ENCODE measurements at places on chromosomes 3 and 15.

DNA sequence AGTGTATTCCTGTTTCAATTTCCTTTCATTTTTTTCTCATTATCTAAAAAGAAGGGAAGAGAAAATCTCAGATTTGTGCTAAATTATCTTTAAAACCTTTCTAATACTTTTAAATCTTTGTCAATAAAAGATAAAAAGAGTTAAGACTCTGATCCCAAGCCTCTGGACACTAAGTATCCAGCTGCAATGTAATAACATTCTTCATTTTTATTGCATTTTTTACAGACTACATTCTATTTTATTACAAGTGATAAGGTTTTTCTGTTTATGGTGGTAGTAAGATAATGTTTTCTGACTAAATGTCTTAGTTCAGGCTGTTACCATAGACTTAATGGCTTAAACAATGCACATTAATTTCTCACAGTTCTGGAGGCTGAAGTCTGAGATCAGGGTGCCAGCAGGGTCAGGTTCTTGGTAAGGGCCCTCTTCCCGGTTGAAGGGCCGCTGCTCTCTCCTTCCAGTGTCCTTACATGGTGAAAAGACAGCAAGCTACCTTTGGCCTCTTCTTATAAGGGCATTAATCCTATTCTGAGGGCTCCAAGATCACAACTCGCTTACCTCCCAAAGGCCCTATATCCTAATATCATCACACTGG is 19.7 kb downstream of the KCNAB1 start:
- no peak for DNase-seq

GRCh38 chr15:70853973-70854665 is at the start of gene LARP6:
LARP6 (minus strand) TSS chr15:70854157; CDS start chr15:70854088, 69 bp downstream.
- peak; percentile 3 for DNase-seq

DNA sequence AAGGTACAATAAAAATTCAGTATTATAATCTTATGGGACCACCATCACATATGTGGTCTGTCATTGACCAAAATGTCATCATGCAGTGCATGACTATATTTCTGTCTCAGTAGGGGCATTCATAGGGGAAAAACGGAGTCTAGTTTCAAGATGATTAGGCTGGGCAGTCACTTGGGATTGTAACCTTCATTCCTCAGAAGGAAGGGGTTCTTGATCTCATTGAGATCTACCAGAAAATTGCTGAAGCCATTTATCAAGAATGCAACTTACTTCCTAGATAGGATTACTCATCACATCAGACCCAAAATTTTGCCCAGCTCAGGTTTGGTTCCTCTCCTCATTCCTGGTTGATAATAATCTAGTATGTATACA is 37.3 kb downstream of the BTD start:
- no peak for DNase-seq

- DNase-seq, result no peak
These were observed 10.4 kb downstream of the CLDN11 start for GRCh38 chr3:170429050-170429449.

- DNase-seq, result no peak
These were observed 11.1 kb downstream of the RUVBL1 start for GRCh38 chr3:128112357-128112968.

- no peak for DNase-seq
These were observed 227.8 kb upstream of the MRPL3 start for GRCh38 chr3:131730581-131730980.

GRCh38 chr3:157156837-157157635 is 2.9 kb downstream of the CCNL1 start:
- DNase-seq, result no peak

DNA sequence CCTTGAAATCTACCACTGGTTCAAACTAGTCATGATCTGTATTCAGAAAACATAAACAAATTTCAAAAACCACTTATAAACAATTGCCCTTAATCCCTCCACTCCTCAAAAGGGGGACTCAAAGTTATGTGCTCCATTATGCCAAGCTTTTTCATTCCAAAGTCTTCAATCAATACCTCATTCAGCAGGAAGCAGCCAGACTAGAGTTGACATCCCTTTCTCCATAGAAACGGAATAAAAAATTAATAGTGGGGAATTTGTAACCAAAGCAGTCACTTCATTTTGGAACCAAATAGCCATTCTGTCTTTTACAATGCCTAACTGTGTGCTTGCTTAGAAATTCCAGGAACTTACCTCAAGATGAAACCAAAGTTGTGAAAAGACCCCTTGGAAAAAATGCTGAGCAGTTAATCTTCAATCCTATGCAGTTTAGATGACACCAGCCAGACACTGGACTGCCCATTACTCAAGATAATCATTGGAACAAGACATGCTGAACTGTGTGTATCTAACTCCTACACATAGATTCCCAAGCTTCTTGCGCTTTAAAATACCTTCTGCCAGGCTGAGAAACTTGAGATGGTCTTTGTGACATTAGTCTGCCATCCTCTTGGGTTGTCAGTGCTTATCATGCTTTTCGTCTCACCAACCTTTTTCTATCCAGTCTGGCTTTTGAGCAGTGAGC is 406.2 kb downstream of the PLOD2 start:
- no peak for DNase-seq

DNA sequence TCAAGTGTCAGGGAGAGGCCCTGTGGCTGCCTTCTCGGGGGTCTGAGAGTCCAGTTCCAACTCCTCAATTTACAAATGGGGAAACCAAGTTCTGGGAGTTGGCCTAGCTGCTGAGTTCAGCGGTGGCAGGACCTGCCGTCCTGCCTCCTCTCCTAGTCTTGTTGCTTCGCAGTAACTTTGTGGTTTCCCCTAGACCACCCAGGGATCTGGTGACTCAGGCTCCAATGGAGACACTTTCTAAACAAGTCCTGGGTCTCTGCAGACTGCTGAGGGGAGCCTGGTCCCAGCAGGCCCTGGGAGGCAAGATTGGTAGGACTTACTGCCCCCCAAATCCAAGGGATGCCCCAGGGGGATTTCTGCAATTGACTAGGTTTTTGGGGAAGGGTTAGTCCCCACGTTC is 83.6 kb downstream of the SMAD6 start:
- DNase-seq, result no peak
